ENCODE measurements at places on chromosomes 1 and 21.
A peak's percentile ranks its signal among the peaks of the same experiment; 100 is the strongest.

GRCh38 chr1:58621391-58621790, 44.3 kb upstream of the TACSTD2 start:
- no peak for DNase-seq
- peaks cover 9% of the 10 kb centered on the region for H3K27me3 ChIP-seq
- H3K4me1 ChIP-seq: no peaks in the 10 kb centered on the region
- no peak overlapping the region for H3K27ac ChIP-seq
- H3K4me3 ChIP-seq: no peak overlapping the region

GRCh38 chr1:159443066-159443750, 3.7 kb downstream of the OR10J1 start:
- H3K27me3 ChIP-seq: no peaks in the 10 kb centered on the region
- no peaks in the 10 kb centered on the region for H3K36me3 ChIP-seq
- no peaks in the 10 kb centered on the region for H3K4me1 ChIP-seq
- H3K4me3 ChIP-seq: no peak overlapping the region

DNA sequence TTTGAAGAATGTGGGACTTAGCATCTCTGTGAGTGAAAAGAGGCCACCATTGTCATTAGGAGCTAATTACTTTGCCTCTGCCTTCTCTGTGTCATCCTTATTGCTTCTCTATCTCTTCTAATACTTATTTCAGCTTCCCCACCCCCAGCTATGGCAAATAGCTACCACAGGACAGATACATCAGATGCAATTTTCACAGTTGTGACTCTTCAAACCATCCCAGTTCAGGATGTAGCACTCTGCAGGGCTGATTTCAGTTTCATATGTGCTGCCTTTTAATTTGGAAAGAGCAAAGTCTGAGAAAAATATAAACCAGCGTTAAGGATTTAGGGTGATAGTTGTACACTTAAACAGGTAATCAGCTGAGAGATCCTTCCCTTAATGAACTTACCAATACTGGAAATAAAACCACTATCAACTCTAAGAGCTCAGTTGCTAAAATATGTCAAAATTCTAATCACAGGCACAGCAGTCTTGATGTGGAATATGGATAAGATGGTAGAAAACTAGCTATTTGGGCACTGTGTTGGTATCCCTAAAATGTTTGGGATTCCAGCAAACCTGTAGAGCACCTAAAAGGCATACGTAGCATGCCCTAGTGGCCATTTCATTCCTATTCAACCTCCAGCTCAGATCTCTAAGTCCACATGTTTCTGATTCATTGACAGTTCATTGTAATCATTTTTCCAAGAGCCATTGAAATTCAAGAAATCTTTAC, 148.4 kb downstream of the SYT2 start:
- no peaks in the 10 kb centered on the region for H3K36me3 ChIP-seq
- H3K27me3 ChIP-seq: no peaks in the 10 kb centered on the region
- peaks cover 3% of the 10 kb centered on the region for H3K4me1 ChIP-seq
- DNase-seq: no peak

GRCh38 chr1:227058321-227058751, 118.2 kb downstream of the COQ8A start:
- no peaks in the 10 kb centered on the region for H3K27me3 ChIP-seq
- H3K27ac ChIP-seq: no peak overlapping the region
- H3K4me1 ChIP-seq: no peaks in the 10 kb centered on the region
- H3K4me3 ChIP-seq: no peak overlapping the region
- peaks cover 3% of the 10 kb centered on the region for H3K36me3 ChIP-seq

GRCh38 chr1:44714944-44715571, 15.9 kb downstream of the RNU5D-1 start:
- DNase-seq: peak; percentile 61
- no peak overlapping the region for H3K4me3 ChIP-seq
- H3K27ac ChIP-seq: no peak overlapping the region
- H3K36me3 ChIP-seq: no peaks in the 10 kb centered on the region
